H1 (cell line): ENCODE measurements at places on chromosomes 6 and 20.

GRCh38 chr20:53917145-53918019, 153.0 kb downstream of the BCAS1 start:
- H3K27ac ChIP-seq = no peak overlapping the region
- peaks cover 11% of the 10 kb centered on the region for H3K4me1 ChIP-seq
- H3K27me3 ChIP-seq = no peaks in the 10 kb centered on the region
- no peaks in the 10 kb centered on the region for H3K36me3 ChIP-seq
- no peak overlapping the region for H3K4me3 ChIP-seq
- DNase-seq = no peak

DNA sequence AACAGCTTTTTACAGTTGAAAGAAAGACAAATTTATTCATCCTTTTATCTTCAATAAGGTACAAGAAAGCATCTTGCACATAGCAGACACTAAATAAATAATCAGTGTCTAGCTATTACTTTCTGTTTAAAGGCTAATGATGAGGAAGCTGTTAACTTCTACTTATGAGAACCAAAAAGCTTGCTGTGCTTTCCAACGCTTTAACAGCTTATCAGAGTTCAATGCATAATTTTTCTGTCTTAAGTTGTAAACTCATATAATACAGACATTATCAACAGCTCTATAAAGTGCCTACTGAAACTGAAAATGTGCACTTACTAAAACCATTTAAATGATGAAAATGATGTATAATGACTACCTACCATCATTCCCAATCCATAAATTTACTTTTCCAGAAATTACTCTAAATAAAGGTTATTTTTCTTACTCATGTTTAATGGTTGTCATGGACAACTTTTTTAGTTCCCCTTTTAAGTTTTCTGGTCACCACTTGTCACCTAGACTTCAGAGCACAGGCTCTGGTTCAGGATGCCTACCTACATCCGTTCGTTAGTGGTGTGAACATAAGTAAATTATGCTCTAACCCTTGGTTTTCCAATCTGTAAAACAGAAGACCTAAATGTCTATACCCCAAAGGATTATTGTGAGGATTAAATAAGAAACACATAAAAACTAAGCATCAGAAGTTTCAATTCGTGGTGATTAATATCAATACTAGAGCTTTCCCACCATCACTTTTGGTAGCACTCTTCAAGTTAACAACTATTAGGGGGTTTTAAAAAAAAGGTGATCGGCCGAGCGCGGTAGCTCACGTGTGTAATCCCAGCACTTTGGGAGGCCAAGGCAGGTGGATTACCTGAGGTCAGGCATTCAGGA, 8.0 kb downstream of the PNISR start:
- H3K4me1 ChIP-seq = no peaks in the 10 kb centered on the region; the same call in 1 of the 2 replicates
- peaks cover 33% of the 10 kb centered on the region for H3K36me3 ChIP-seq
- no peak overlapping the region for H3K4me3 ChIP-seq
- no peak overlapping the region for H3K27ac ChIP-seq
- DNase-seq = no peak
- H3K27me3 ChIP-seq = no peaks in the 10 kb centered on the region

DNA sequence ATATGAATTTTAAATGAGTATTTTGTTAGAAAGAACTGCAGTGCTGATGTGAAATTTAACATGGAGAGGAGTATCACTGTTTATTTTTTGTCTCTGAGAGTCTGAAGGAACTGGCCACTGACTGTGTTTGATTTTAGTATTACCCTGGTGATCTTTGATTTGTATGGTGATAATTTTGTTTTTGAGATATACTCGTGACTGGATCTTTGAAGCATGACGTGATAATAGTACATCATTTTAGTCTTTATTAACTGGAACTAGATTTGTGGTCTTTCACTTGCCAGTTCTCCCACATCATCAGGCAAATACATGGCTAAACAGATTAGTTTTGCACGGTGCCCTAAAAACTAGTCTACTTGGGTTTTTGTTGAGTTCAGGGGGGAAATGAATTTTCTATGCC, 55.5 kb downstream of the ARID1B start:
- H3K4me1 ChIP-seq = no peaks in the 10 kb centered on the region
- no peak overlapping the region for H3K4me3 ChIP-seq
- no peaks in the 10 kb centered on the region for H3K27me3 ChIP-seq
- H3K36me3 ChIP-seq = peaks cover 27% of the 10 kb centered on the region; the same call in 1 of the 2 replicates
- DNase-seq = no peak

DNA sequence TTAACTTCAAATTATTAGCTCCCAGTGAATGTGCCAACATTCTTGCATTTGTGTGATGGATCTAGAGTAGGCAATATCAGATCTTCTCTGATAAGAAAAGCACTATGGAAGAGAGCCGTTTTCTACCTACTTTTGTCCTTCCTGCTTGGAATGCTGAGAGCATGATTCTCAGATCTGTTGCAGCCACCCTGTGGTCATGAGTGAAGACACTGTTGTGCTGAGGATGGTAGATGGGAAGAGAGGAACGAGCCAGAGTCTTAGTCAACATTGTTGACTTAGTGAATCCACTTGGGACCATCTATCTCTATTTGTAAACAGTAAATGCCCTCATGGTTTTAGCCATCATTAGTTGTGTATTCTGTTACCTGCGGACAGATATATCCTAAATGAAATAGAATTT, 202.6 kb downstream of the CD109 start:
- no peak for DNase-seq
- no peaks in the 10 kb centered on the region for H3K27me3 ChIP-seq
- no peak overlapping the region for H3K27ac ChIP-seq
- no peaks in the 10 kb centered on the region for H3K36me3 ChIP-seq
- H3K4me1 ChIP-seq = no peaks in the 10 kb centered on the region

DNA sequence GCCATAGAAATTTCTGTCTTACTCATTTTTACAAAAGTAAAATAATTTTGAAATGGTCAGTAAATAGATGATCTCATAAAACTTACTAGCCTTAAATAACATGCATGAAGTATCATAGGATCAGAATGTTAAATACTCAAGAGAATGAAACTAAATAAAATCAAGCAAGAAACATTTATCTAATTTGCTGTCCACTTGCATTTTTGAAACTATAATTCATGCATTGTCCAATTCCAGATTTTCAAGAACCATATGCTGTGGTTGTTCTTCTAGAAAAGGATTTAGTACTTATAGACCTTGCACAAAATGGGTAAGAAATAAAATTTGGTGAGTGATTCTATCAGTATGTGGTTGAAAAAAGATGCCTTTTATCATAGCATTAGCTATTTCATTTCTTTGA, 107.0 kb downstream of the STXBP5 start:
- H3K27ac ChIP-seq = no peak overlapping the region
- peaks cover 2% of the 10 kb centered on the region; the same call in 1 of the 2 replicates for H3K36me3 ChIP-seq
- peaks cover 4% of the 10 kb centered on the region; the same call in 1 of the 2 replicates for H3K4me1 ChIP-seq
- DNase-seq = no peak

- no peaks in the 10 kb centered on the region; the same call in 1 of the 2 replicates for H3K4me1 ChIP-seq
- H3K36me3 ChIP-seq = no peaks in the 10 kb centered on the region
- H3K27me3 ChIP-seq = no peaks in the 10 kb centered on the region
- H3K4me3 ChIP-seq = no peak overlapping the region
- DNase-seq = no peak
These were observed 20.4 kb upstream of the MCM3 start for GRCh38 chr6:52304983-52305390.

DNA sequence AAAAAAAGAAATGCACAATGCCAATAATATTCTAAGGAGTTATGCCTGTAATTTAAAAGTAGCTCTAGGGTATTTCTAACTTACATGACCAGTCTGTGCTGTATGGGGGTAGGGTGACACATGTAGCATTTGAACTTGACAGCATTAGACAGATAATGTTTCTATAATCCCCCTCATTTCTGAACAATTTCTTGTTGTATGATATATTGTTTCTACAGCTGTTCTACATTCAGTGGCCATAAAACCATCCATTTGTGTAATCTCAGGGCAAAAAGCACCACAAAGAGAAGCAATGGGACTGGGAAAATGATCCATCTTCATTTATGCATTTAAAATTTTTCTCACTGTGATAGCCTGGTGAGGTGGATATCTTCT, 767.8 kb downstream of the TFAP2A start:
- no peaks in the 10 kb centered on the region for H3K36me3 ChIP-seq
- no peaks in the 10 kb centered on the region for H3K27me3 ChIP-seq
- no peak for DNase-seq
- H3K4me3 ChIP-seq = no peak overlapping the region
- no peaks in the 10 kb centered on the region for H3K4me1 ChIP-seq

- DNase-seq = no peak
- H3K4me1 ChIP-seq = peaks cover 9% of the 10 kb centered on the region; the same call in 1 of the 2 replicates
- H3K36me3 ChIP-seq = no peaks in the 10 kb centered on the region
- H3K4me3 ChIP-seq = peak overlapping the region; percentile 58
These were observed 4.5 kb downstream of the TP53INP2 start for GRCh38 chr20:34708621-34709043.

- H3K27me3 ChIP-seq = no peaks in the 10 kb centered on the region
- H3K4me3 ChIP-seq = no peak overlapping the region
- H3K27ac ChIP-seq = no peak overlapping the region
- no peaks in the 10 kb centered on the region for H3K36me3 ChIP-seq
- no peak for DNase-seq
These were observed 850.5 kb upstream of the MAP3K7 start for GRCh38 chr6:91437315-91437729.

- H3K27me3 ChIP-seq = no peaks in the 10 kb centered on the region
- no peaks in the 10 kb centered on the region for H3K36me3 ChIP-seq
- H3K27ac ChIP-seq = no peak overlapping the region
- no peak overlapping the region for H3K4me3 ChIP-seq
- H3K4me1 ChIP-seq = peaks cover 1% of the 10 kb centered on the region; the same call in 1 of the 2 replicates
These were observed 144.6 kb downstream of the DHX35 start for GRCh38 chr20:39106791-39107190.

DNA sequence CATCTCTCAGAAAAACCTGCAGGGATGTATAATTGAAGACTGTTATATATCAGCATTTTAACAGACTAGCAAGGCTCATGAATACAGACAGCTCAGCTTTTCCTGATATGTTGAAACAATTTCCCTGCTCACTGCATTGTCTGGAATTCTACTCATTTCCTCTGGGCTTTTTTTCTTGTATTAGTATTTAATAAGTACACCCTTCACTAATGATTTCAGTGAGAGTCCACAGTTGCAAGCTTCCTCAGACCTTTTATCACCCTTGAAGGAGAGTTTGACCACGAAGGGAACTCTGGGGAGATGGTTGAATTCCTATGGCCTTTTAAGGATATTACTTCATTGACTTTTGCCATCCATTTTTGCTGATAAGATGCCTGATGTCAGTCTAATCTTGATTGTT, 248.7 kb downstream of the ADGB start:
- DNase-seq = no peak
- H3K27me3 ChIP-seq = no peaks in the 10 kb centered on the region
- no peaks in the 10 kb centered on the region for H3K4me1 ChIP-seq
- no peaks in the 10 kb centered on the region for H3K36me3 ChIP-seq
- H3K27ac ChIP-seq = no peak overlapping the region

DNA sequence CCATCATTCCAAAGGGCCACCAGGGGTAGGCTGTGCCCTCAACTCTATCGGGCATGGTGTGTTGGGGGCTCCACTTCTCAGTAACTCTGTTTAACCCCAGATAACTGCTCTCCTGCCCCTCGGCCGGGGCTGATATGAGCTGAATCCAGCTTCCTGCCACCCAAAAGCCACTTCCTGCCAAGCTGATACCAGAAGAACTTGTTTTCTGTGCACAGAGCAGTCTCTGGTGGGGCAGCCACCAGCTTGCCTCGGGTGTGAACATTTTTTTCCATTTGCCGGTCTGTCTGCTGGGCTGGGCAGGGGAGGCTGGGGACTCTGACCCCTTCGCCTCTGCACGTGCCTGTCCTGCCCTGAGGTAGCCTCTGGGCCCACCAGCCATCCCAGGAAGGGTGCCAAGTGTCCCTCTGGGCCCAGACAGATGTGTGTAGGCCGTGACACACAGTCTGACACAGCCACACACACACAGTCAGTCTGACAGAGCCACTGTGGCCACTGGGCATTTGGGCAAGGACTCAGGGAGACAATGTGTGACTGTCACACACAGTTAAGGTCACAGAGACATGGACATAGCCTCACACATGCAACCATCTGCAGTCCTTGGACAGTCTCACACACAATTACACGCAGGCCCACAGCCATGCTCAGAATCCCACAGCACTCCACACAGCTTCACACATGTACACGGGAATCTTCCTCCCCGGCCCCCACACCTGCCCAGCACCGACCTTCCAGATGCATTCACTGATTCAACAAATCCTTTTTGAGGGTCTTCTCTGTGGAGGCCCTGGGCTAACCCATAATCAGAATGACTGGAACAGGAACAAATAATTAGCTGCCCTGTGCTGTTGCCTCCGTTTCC, 45.1 kb downstream of the NOL4L start:
- H3K4me1 ChIP-seq = peaks cover 20% of the 10 kb centered on the region
- no peak overlapping the region for H3K27ac ChIP-seq
- peaks cover 22% of the 10 kb centered on the region for H3K27me3 ChIP-seq
- no peak for DNase-seq
- no peaks in the 10 kb centered on the region for H3K36me3 ChIP-seq

DNA sequence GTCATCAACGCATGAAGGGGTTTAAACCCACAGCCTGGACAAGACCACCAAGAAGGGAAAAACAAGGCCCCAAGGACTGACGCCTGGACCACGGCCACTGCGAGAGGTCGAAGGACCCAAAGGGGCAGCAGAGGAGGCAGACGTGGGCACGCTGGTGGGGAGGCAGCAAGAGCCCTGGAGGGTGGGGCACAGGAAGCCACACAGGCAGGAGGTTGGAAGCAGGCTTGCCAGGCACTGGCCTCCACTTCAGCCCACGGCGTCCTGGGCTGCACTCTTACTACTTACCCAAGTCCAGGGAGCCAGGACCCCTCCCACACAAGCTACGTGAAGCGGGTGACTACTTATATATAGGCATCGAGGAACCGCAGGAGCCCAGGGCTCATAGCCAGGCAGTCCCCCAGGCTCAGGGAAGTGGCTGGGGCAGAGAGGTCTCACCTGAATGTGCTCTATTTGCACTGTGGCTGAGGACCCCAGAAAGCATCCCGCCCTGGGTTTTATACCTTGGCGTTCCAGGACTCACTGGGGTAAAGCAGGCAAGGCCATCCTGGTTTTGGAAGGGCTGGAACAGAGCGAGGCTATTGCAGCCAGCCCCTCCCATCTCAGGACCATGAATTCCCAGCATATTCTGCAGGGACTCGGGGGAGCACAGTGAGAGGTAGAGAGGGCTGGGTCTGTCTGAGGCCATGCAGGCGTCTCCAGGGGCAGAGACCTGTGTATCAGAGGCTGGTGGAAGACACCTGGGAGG, 113.8 kb upstream of the AFDN start:
- DNase-seq = no peak
- H3K27ac ChIP-seq = no peak overlapping the region
- no peak overlapping the region for H3K4me3 ChIP-seq
- H3K4me1 ChIP-seq = no peaks in the 10 kb centered on the region; the same call in 1 of the 2 replicates
- H3K36me3 ChIP-seq = no peaks in the 10 kb centered on the region

DNA sequence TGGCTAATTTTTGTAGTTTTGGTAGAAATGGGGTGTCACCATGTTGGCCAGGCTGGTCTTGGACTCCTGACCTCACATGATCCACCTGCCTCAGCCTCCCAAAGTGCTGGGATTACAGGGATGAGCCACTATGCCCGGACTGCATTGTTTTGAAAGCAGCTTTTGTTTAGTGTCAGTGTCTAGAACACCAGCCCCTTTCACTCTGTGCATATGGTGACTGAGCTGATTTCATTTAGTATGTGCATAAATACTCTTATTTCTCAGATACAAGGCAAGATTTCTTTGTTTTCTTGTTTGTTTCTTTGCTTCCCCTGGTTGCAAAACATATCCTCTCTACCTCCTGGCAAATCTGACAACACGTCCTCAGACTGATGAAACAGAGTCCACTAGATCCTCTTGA, 152.8 kb upstream of the CHD6 start:
- peaks cover 12% of the 10 kb centered on the region for H3K4me1 ChIP-seq
- H3K27ac ChIP-seq = no peak overlapping the region
- H3K36me3 ChIP-seq = no peaks in the 10 kb centered on the region

GRCh38 chr20:4513720-4514119, 208.0 kb upstream of the PRND start:
- no peaks in the 10 kb centered on the region for H3K27me3 ChIP-seq
- no peak for DNase-seq
- H3K36me3 ChIP-seq = no peaks in the 10 kb centered on the region; the same call in 1 of the 2 replicates
- no peak overlapping the region for H3K4me3 ChIP-seq
- peaks cover 1% of the 10 kb centered on the region for H3K4me1 ChIP-seq
